ENCODE measurements at places on chromosomes 12 and 14.

GRCh38 chr14:32786886-32787285 lies 151.8 kb upstream of the NPAS3 start:
- DNase-seq: no peak

GRCh38 chr14:71497645-71498086 lies 434.6 kb upstream of the RGS6 start:
- DNase-seq: no peak

GRCh38 chr12:120015313-120015712 lies 26.3 kb downstream of the BICDL1 start:
- no peak for DNase-seq

GRCh38 chr12:2240984-2241383 lies 188.2 kb downstream of the CACNA1C start:
- no peak for DNase-seq

DNA sequence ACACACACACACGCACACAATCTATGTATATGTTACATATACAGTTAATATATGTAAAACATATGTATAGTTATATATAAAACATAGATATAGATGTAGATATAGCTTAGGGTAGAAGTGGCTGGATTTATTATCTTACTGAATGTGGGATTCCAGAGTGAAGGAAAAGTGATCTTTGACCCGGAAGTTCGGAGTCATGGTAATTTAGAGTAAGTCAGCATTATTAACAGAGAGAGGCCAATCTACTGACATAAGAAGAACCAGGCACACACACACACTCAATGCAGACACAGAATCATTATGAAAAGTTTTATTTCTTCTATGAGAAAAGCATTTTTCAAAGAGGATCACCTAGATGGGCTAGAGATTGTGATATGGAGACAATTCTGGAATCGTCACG lies 384.2 kb upstream of the NOVA1 start:
- no peak for DNase-seq

- no peak for DNase-seq
Observed at GRCh38 chr14:75578102-75578785, at the start of gene FLVCR2. Gene FLVCR2, plus strand, starts transcription at chr14:75578620. Its CDS starts 353 bp downstream, at chr14:75578973.

- DNase-seq: no peak
Observed at GRCh38 chr14:96362965-96363750, at the start of the genes ATG2B and GSKIP. Gene ATG2B, minus strand, starts transcription at chr14:96363341. Its CDS starts 365 bp downstream, at chr14:96362976. Gene GSKIP, plus strand, starts transcription at chr14:96363526. Its CDS starts 18,722 bp downstream, at chr14:96382248.

DNA sequence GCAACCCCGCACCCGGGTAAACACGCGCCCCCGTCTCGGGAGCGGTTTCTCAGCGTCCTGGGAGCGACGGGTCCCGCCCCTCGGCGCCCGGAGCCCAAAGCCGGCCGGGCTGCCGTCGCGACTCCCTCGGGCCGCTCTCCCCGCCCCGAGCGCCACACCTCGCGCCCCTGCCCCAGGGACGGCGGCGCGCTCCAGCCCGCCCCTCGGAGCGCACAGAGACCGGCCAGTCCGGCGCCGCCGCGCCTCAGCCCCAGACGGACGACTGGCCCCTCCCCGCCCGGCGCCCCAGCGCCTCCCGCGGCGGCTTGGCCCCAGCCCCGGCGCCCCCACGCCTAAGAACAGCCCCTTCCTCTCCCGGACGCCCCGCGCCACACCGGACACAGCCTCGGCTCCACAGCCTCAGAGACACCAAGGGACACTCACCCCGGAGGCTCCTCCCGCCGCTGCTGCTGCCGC lies 411 bp downstream of the BTBD7 start:
- DNase-seq: no peak
